ENCODE measurements at places on chromosomes 7 and 10. TPM values are rescaled to one million over a fixed set of nuclear protein-coding genes. Genes with fewer than 3 reads are reported as not detected.

DNA sequence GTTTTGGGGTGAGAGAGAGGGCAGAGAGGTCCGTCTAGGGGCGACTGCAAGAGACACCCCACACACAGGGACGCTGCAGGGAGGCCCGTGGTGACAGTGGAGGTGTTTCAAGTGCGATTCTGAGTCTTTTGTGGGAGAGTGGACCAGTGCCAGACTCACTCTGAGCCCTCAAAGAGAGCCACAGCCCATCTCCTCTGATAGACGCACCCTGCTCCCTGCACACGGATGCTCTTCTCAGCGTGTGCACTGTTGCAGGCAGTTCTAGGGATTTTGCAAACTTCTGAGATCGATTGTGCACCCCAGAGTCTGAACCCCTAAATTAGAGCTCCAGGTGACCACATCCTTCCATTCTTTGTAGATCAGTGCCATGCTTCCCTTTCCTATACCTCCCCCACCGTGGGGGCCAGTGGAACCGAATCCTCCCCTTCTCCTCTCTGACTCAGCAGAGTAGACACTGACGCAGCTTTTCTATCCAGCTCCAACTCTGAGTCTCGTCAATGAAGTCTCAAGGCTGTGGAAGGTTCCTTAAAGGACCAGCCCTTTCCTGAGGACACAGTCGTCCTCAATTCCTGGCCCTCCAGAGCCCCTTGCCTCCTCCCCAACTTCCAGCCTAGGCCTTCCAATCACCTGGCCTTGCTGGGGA is 83.8 kb downstream of the TMEM130 start:
- DNase-seq, result no peak
- H3K4me3 ChIP-seq, result no peak overlapping the region
- H3K27ac ChIP-seq, result no peak overlapping the region
- no peaks in the 10 kb centered on the region for H3K36me3 ChIP-seq
- no peaks in the 10 kb centered on the region for H3K4me1 ChIP-seq

Gene WNT8B
- not detected for polyA plus RNA-seq

Gene PHKG1
- 0.95 TPM for polyA plus RNA-seq

GRCh38 chr7:115951547-115951946 is 79.0 kb downstream of the TFEC start:
- H3K36me3 ChIP-seq, result no peaks in the 10 kb centered on the region
- no peaks in the 10 kb centered on the region for H3K4me1 ChIP-seq
- no peak for DNase-seq

Gene CYP2E1
- polyA plus RNA-seq, result 0.68 TPM

Gene DPYSL4
- not detected for polyA plus RNA-seq

DNA sequence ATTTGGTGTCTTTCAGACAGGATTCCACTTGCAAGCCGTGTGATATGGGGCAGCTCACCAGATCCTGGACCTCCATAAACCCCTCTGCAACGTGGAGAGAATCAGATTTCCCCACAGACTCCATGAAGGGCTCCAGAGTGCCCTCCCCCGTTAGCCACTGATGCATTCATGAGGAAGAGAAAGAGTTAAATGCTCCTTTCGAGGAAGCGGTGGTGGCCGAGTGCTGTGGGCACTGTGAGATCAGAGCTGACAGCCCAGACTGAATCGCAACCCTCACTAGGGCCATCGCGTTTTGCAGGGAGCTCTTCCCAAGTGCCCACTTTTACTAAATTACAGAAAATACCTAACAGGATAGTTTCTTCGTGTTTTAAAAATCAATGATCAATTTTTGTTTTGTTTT is 226.3 kb upstream of the ZNF32 start:
- no peaks in the 10 kb centered on the region for H3K36me3 ChIP-seq
- no peaks in the 10 kb centered on the region for H3K4me1 ChIP-seq
- H3K27me3 ChIP-seq, result no peaks in the 10 kb centered on the region
- H3K27ac ChIP-seq, result no peak overlapping the region

DNA sequence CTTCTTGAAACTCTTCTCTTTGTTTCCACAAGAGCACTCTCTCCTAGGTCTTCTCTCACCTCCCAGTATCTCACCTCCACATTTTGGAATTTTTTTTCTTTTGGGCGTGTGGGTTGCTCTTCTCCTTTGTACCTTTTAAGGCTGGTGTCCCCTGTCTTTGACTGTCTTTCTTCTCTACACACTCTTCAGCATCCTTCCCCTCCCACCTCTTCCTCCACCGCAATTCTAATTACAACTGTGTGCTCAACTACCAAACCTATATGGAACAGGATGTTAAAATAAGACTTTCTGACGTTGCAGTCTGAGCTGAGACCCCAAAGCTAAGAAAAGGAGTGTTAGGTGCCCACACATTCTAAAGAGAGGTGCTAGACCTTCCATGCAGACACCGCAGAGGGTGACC is 14.0 kb upstream of the ADRB1 start:
- peaks cover 12% of the 10 kb centered on the region for H3K4me1 ChIP-seq
- H3K4me3 ChIP-seq, result no peak overlapping the region
- H3K36me3 ChIP-seq, result no peaks in the 10 kb centered on the region
- H3K27ac ChIP-seq, result no peak overlapping the region
- no peak for DNase-seq

- no peak overlapping the region for H3K27ac ChIP-seq
- no peaks in the 10 kb centered on the region for H3K4me1 ChIP-seq
- DNase-seq, result no peak
- no peak overlapping the region for H3K4me3 ChIP-seq
- H3K36me3 ChIP-seq, result no peaks in the 10 kb centered on the region
Measured at GRCh38 chr7:158476331-158476932, 111.2 kb downstream of the PTPRN2 start.

Gene GJD4
- not detected for polyA plus RNA-seq

Gene FGL2
- polyA plus RNA-seq, result 4.1 TPM

Gene MNX1
- not detected for polyA plus RNA-seq

- no peak for DNase-seq
- H3K4me1 ChIP-seq, result no peaks in the 10 kb centered on the region
- H3K36me3 ChIP-seq, result no peaks in the 10 kb centered on the region
- no peaks in the 10 kb centered on the region for H3K27me3 ChIP-seq
Measured at GRCh38 chr7:12619461-12620069, 49.0 kb downstream of the SCIN start.

- DNase-seq, result no peak
- no peak overlapping the region for H3K4me3 ChIP-seq
- no peaks in the 10 kb centered on the region for H3K27me3 ChIP-seq
- no peaks in the 10 kb centered on the region for H3K36me3 ChIP-seq
- H3K4me1 ChIP-seq, result no peaks in the 10 kb centered on the region
Measured at GRCh38 chr10:116146372-116147140, 126.5 kb downstream of the GFRA1 start.

DNA sequence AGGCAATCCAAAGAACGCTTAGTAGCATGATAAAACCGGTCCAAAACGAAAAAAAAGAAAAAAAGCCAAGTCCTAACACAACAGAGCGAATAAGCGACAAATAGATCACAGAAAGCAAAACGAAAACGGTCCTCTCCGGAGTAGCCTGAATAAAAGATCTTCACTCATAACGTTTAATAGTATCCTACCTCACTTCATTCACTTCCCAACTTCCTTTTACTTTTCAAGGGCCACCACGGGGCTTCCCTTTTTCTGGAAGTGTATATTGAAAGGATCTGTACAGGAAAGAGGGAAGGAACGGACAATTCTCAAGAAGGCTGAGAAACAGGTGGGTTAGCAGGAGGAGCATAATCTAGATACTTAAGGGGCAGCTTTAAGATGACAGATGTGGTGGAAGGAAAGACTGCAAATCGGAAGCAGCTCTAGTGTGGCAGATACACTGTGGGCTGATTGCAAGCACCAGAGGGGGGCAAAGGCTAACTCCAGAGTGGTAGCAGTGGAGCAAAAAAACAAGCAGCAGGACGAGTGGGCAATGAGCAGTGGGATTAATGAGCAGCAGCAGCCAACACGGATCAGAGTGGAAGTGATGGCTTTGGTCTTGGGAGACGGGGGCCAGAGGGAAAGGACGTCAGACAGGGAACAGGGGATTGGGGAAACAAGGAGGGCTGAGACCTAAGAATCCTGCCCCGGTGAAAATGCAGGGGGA is 866 bp downstream of the CNOT4 start:
- H3K4me1 ChIP-seq, result peaks cover 28% of the 10 kb centered on the region
- DNase-seq, result peak; percentile 51
- H3K27ac ChIP-seq, result peak overlapping the region; percentile 89
- H3K4me3 ChIP-seq, result peak overlapping the region; percentile 85
- no peaks in the 10 kb centered on the region for H3K36me3 ChIP-seq

DNA sequence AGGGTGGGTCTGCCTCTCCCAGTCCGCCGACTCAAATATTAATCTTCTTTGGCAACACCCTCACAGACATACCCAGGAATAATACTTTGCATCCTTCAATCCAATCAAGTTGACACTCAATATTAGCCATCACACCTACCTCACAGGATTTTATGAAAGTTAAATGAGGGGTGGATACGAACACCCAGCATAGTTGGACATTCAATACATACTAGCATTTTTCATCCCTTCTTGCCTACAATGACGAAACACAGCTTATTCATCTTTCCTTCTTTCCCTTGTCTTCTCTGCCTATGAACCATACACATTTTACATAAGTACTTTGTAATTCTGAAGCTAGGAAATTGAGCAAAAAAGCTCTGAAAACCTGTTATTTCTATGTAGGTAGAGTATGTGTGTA is 48.5 kb downstream of the EMX2 start:
- H3K4me3 ChIP-seq, result no peak overlapping the region
- H3K27me3 ChIP-seq, result no peaks in the 10 kb centered on the region
- no peak overlapping the region for H3K27ac ChIP-seq
- no peaks in the 10 kb centered on the region for H3K4me1 ChIP-seq

- H3K4me1 ChIP-seq, result no peaks in the 10 kb centered on the region
- no peak overlapping the region for H3K4me3 ChIP-seq
- H3K27ac ChIP-seq, result no peak overlapping the region
- no peak for DNase-seq
Measured at GRCh38 chr7:133053321-133053891, 28.5 kb downstream of the CHCHD3 start.

Gene SPDYE2
- 0.28 TPM for polyA plus RNA-seq

DNA sequence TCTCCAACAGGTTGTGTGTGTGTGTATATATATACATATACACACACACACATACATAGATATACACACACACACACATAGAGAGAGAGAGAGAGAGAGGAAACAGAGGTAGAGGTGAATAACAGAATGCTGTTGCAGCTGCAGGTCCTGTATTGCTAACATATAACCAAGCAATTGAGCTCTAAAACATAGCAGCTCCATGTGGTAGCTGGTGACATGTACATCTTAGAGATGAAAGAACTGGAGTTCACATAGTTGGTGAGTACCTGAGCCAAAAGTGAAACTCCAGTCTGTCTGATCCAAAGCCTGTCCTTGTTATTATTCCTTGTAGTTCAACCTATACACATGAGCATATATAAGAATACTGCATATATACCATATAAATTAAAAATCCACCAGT is 152.9 kb upstream of the CSTF2T start:
- no peak for DNase-seq
- H3K27ac ChIP-seq, result no peak overlapping the region
- H3K4me1 ChIP-seq, result no peaks in the 10 kb centered on the region
- H3K36me3 ChIP-seq, result no peaks in the 10 kb centered on the region
- H3K4me3 ChIP-seq, result no peak overlapping the region

DNA sequence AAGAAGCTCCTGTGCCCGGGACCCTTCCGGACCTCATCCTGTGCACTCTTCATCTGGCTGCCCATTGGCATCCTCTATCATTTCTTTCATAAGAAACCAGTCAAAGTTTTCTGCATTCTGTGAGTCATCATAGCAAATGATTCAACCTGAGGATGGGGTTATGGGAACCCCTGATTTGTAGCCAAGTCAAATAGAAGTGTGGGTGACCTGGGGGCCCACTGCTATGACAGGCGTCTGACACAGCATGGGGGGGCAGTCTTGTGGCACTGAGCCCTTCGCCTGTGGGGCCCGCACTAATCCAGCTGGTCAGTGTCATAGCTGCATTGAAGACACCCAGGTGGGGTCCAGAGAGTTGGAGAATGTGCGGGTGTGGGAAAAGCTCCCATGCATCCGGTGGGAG is 230.4 kb downstream of the USP6NL start:
- no peaks in the 10 kb centered on the region for H3K27me3 ChIP-seq
- H3K27ac ChIP-seq, result no peak overlapping the region
- no peaks in the 10 kb centered on the region for H3K36me3 ChIP-seq
- H3K4me1 ChIP-seq, result no peaks in the 10 kb centered on the region
